Stimulated activated CD4-positive, alpha-beta T cell treated with anti-CD3 and anti-CD28 coated beads, Interleukin-1b, Interleukin-23, amount 100 ng/mL, for 24 hours (primary cell): ENCODE measurements at places on chromosomes 11 and 22.

DNA sequence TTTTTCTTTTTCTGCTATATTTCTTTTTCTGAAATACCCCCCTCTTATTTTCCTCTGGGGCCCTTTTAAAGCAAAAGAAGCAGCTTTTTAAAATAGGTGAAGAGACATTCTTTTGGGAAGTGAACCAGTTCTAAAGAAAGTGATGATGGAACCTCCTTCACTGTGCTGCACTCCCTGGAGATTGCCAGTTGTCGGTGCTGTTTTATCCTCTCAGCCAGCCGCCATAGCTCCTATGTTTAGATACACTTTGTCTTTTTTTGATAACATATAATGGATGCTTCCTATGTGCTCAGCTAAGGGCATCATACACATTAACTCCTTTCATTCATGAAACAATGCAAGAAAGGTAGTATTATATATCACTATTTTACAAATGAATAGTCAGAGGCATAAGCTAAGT, 14.0 kb downstream of the CFAP300 start:
- DNase-seq = no peak

DNA sequence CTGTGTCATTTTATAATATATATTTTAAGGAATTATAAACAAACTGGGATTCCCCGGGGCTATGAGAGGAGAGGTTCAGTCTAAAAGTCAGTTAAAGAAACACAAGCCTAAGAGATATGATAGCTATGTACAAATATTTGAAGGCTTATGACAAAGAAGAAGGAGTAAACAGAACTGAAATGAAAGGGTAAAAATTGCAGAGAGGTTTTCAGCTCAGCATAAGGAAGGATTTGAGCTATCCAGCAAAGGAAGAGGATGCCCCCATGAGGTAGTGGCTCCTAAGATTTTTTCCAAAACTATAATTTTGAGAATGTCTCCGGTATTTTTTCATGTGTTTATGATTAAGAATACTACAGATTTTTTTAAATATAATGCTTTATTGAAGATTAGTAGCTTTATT, 57.9 kb upstream of the ANGPTL5 start:
- DNase-seq = no peak

DNA sequence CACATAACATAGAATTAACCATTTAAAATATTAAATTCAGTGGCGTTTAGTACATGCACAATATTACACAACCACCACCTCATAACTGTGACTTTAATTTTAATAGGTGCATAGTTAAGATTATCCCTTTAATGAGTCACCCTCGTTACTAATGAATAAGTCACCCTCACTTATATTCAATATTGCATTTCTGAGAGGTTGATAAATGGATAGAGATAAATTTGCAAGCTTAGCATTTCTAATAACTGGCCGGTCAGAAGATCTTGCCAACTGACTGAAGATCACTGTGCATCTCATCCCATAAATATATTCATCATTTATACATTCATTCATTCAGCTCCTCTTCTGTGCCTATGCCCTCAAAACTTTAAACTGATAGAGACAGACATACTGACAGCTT, 243.7 kb downstream of the TTC28 start:
- no peak for DNase-seq

GRCh38 chr22:37357446-37358075, 69.7 kb downstream of the ELFN2 start:
- no peak for DNase-seq

- no peak for DNase-seq
These were observed 516.7 kb downstream of the JRKL start for GRCh38 chr11:96906476-96906875.
